OCI-LY7 (cell line): ENCODE measurements at places on chromosomes 12 and 14. TPM values are rescaled to one million over a fixed set of nuclear protein-coding genes. Genes with fewer than 3 reads are reported as not detected.

Gene MMP17
- total RNA-seq, result not detected in 2 replicates

Gene AKAP6
- 0.72 and 0.98 TPM in 2 replicates for total RNA-seq

DNA sequence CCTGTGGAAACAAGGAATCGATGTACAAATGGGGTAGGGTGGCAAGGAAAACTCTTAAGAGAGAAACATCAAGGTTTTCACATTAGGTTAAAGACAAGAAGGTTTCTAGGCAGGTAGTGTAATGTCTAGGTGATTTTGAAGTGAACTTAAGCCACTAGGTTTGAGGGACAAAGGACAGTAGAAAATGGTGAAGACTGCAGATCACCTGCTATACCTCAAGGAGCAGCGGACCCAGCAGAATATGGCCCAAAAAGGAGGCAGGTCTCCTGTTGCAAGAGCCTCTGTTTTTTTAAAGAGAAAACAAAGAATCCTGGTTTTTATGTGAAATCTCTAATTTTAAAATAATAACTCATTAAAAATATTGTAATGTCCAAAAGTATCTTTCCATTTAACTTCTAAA, 178.1 kb downstream of the ACSS3 start:
- DNase-seq, result no peak

DNA sequence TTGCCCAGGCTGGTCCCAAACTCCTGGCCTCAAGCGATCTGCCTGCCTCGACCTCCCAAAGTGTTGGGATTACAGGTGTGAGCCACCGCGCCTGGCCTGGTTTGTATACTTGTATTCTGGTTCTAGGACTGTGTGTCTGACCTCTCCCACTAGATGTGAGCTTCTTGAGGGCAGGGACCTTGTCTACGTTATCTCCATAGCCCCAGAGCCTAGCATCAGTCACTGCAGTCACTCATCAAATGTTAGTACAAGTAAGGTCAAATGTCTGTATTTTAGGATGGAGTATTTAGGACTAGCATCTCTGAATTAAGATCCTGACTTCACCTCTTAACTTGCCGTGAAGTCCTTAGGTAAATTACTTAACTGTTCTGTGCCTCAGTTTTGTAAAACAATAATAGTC, 2.9 kb downstream of the RILPL2 start:
- no peak for DNase-seq

Gene TMBIM6
- 170 and 172 TPM in 2 replicates for total RNA-seq

Gene ACSM4
- not detected in 2 replicates for total RNA-seq

Gene FAM186B
- 2.4 and 2.8 TPM in 2 replicates for total RNA-seq

DNA sequence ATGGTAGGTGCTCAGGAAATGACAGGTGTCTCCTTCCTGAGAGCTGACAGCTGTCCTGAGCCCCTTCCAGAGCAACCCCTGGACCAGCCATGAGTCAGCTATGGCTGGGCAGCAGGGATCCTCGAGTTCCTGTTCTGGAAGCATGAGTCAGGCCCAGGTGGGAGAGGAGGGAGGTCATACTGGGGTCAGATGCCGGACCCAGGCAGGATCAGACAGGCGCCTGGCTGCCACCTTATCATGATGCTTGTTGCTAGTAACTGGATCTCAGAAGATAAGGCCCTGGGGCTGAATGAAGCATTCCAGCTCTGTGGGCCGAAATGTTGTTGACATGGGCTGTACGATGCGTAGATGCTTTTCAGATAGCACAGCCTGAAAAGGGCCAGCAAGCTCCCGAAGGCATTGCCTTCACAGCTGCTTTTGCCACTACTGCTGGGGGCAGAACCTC, 17.4 kb upstream of the KRT7 start:
- no peak for DNase-seq

- DNase-seq, result no peak
Observed at GRCh38 chr12:70948236-70948975, 27.9 kb upstream of the PTPRR start.

GRCh38 chr14:60723116-60723906, 840 bp downstream of the SIX4 start:
- DNase-seq, result peak; percentile 57

Gene FGF6
- not detected in 2 replicates for total RNA-seq

- no peak for DNase-seq
Observed at GRCh38 chr14:38253676-38254075, 2.2 kb downstream of the CLEC14A start.

Gene IFNG-AS1
- total RNA-seq, result 36.8 and 37.8 TPM in 2 replicates

Gene P3H3
- total RNA-seq, result 0.50 and 0.93 TPM in 2 replicates

DNA sequence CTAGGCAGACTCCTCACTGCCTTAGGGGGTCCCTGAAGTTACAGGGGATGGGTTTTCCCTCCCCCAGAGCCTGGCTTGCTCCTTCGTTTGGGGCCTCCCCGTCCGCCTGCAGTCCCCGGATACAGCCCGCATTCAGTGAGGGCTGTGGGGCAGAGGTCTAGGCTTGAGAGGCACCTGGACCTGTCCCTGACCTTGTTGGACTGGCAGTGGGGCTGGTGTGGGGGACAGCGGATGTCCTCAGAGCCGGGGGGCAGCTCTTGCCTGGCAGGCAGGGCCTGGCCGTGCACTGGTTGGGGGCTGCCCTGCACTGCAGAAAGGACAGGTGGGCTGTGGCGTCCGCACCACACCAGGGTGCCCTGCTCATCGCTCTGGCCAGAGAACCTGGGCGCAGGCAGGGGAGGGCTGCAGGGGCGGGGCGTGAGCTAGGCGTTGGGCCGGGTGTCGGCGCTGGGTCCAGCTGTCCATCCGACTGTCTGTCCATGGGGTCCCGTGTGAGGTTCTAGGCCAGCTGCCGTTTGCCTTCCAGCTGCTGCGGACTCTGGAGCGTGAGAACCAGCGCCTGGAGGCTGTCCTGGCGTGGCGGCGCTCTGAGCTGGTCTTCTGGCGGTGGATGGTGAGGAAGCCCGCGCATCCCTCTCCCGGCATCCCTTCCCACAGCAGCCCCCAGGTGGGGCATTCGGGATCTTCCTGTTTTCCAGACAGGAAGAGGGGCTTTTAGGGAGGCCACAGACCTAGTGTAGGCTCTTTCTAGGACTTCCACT, 6.0 kb downstream of the TEDC1 start:
- no peak for DNase-seq

GRCh38 chr12:91483471-91483985, 300.9 kb upstream of the DCN start:
- no peak for DNase-seq

Gene REP15
- not detected in 2 replicates for total RNA-seq

GRCh38 chr12:108664338-108665258, 30.9 kb upstream of the SELPLG start:
- peak; percentile 92 for DNase-seq

DNA sequence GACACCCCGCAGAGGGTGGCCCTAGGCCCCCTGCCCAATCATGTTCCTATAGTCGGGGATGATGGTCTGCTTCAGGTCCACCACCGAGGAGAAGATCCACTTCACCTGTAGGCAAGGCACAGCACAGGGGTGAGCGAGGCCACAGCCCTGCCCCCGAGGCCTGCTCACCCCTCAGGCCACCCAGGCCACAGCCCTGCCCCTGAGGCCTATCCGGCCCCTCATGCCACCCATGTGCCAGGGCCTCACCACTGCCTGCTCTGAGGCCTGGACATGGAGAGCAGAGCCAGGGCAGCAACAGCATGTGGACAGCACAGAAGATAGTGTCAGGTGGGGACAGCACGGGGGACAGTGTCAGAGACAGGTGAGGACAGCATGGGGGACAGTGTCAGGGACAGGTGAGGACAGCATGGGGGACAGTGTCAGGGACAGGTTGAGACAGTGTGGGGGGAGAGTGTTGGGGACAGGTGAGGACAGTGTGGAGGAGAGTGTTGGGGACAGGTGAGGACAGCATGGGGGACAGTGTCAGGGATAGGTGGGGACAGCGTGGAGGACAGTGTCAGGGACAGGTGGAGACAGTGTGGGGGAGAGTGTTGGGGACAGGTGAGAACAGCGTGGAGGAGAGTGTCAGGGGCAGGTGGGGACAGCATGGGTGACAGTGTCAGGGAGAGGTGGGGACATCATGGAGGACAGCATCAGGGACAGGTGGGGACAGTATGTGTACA, 239.7 kb downstream of the TMEM121 start:
- DNase-seq, result no peak

DNA sequence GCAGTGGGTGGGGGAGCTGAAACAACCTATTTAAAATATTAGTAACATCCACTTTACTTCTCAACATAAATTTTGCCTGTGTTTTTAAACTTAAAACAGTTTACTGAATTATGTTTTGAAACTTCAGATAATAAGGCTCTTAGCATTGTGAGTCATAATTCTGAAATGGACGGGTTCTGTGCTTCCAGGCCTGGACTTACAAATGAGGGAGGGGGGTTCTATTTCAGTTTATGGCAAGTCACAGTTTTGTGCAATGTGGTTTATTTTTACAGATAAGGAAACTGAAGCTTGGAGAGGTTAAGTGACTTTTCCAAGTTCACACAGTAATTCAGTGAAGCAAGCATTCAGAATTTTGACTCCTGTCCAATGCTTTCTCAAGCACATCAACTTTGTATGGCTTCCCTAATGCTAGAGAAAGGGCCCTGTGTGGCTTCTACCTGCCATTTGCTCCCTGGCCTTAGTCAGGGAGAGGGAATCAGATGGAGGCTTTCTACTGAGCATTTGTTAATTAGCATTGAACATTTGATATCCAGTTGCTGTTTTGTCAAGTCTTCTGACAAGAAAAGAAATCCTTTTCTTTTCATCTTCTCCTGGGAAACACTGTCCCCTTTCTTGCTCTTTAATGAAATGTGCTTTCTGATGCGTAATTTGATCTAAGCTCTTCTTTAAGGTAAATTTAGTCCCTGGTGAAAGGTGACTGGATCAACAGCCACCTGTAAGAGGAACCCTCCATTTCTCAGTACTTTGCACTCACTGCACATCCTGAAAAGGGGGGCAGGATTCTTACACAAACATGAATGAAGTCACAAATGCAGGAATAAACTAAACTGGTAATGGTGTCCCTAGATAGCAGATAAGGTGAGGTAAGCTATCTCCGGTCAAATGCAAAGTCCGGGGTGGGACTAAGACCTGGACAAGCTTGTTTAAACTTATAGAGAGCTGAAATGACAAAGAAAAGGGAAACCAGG, 2.5 kb upstream of the SALL2 start:
- peak; percentile 63 for DNase-seq

GRCh38 chr14:50615056-50615455, 53.0 kb downstream of the SAV1 start:
- no peak for DNase-seq

Gene SLC10A1
- total RNA-seq, result not detected in 2 replicates

- no peak for DNase-seq
Observed at GRCh38 chr12:12088761-12089160, 18.0 kb downstream of the BCL2L14 start.

Gene GPR84
- 0.18 and 0.30 TPM in 2 replicates for total RNA-seq

DNA sequence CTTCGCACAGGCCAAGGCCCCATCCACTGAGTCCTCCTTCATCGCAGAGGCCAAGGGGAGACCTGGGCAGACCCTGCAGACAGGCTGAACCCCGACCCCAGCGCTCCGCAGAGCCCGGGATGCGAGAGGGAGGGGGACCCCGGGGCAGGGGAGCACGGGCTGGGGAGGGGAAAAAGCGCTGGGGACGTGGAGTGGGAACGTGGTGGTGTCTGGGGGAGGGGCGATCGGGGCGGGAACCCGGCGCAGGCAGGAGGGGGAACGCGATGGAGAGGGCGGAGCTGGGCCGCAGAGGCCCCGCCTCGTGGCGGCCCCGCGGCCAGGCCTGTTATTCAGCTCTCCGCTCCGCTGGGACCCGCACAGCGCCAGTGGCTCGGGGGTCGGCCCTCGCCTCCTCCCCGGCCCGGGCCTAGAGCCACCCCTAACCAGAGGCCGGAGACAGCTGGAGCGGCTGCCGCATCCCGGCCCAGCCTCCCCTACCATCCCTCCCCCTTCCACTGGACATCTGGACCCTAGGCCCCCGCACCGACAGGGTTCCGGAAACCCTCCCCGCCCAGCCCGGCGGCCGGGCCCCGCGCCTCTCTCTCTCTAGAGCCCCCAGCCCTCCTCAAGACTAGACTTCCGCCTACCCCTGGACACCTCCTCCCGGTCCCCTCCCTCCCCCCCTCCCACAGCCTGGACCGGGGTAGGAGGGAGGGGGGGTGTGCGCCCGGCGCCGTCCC, at the start of gene ARHGEF25:
Gene ARHGEF25, plus strand, starts transcription at position 328 of the 719 bp plus-strand sequence. CDS start 460 bp downstream, outside the sequence.
- DNase-seq, result no peak

- no peak for DNase-seq
Observed at GRCh38 chr12:24756479-24757024, 192.3 kb downstream of the BCAT1 start.

DNA sequence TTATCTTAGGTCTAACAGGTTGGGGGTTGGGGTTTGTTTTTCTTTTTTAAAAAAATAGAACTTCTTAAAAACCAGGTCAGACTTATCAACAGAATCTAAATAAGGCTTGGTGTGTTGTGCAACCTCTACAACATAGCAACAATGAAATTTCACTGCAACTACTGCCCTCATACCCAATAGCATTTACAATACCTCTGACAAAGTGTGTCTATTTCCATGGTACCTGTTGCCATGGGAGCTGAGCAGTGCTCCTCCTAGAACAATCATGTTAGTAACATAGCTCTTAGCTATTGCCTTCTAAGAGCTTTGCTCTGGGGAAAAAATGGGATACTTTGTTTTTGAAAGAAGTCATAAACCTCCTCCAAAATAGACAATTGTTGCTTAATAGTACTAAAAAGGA, 103.3 kb upstream of the CCDC175 start:
- no peak for DNase-seq

Gene ACOT6
- not detected in 2 replicates for total RNA-seq

DNA sequence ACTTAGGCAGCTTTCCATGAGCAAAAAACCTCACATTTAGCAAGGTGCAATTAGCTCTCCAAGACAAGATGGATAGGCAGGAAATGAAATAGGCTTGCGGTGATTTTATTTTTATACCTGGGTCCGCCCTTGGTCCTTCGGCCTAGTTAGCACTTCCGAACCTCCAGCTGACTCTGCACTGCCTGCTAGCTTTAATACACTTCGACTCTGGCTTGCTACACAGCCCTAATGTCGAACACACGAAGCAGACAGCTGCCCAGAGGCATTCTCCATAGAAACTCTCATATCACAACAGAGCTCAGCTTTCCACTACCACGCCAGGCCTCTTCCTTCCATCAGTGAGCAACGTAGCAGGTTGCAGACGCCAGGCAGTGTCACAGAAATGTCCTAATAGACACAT, 688.0 kb downstream of the VRK1 start:
- no peak for DNase-seq

Gene FOXA1
- not detected in 2 replicates for total RNA-seq

Gene FAM90A1
- not detected in 2 replicates for total RNA-seq

DNA sequence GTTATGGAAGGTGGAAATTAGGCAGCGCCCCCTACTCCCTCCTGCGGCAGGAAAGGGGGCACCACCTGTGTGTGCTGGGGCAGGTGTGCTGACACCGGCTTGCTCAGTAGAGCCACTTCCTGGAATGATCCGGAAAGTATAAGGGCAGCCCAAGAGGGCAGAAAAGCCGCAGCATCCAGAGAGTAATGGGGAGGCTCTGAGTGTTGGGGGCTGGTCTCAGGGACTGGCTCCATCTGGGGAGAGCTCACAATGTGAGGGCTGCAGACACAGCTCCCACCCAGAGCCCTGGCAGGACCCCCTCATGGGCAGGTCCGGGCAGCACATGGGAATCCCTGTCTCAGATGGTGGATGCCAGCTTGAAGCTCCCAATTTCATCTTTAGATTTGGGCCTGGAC, 187.6 kb upstream of the C14orf180 start:
- DNase-seq, result peak; percentile 52

Gene AGAP2
- total RNA-seq, result 26.5 and 28.8 TPM in 2 replicates

- no peak for DNase-seq
Observed at GRCh38 chr12:53626702-53627169, 554 bp upstream of the ATF7 start.
